ENCODE measurements at places on chromosomes 4 and X.

GRCh38 chr4:6688879-6689505 lies 4.7 kb upstream of the S100P start:
- peak; percentile 92 for DNase-seq
- peaks cover 10% of the 10 kb centered on the region for H3K36me3 ChIP-seq
- H3K4me1 ChIP-seq: peaks cover 65% of the 10 kb centered on the region
- no peaks in the 10 kb centered on the region for H3K27me3 ChIP-seq
- peak overlapping the region; percentile 92 for H3K27ac ChIP-seq

- H3K4me3 ChIP-seq: peak overlapping the region; percentile 28
- peaks cover 23% of the 10 kb centered on the region for H3K4me1 ChIP-seq
- no peak for DNase-seq
- peak overlapping the region; percentile 81 for H3K27ac ChIP-seq
- H3K27me3 ChIP-seq: no peaks in the 10 kb centered on the region
These were observed 8.2 kb downstream of the ZCCHC4 start for GRCh38 chr4:25320773-25321172.

GRCh38 chrX:22378296-22378695 lies 105.6 kb downstream of the CBLL2 start:
- no peak overlapping the region for H3K4me3 ChIP-seq
- H3K4me1 ChIP-seq: no peaks in the 10 kb centered on the region
- no peaks in the 10 kb centered on the region for H3K27me3 ChIP-seq
- DNase-seq: no peak

GRCh38 chr4:94515365-94515764 lies 63.6 kb downstream of the PDLIM5 start:
- no peaks in the 10 kb centered on the region for H3K4me1 ChIP-seq
- DNase-seq: no peak
- no peak overlapping the region for H3K4me3 ChIP-seq
- no peaks in the 10 kb centered on the region for H3K36me3 ChIP-seq
- H3K27me3 ChIP-seq: no peaks in the 10 kb centered on the region
- H3K27ac ChIP-seq: no peak overlapping the region

- no peaks in the 10 kb centered on the region for H3K36me3 ChIP-seq
- DNase-seq: no peak
- H3K27me3 ChIP-seq: peaks cover 31% of the 10 kb centered on the region
- H3K27ac ChIP-seq: no peak overlapping the region
These were observed 95.2 kb upstream of the KLF3 start for GRCh38 chr4:38568768-38569167.

- H3K27ac ChIP-seq: no peak overlapping the region
- no peaks in the 10 kb centered on the region for H3K27me3 ChIP-seq
- no peak for DNase-seq
- no peak overlapping the region for H3K4me3 ChIP-seq
- H3K36me3 ChIP-seq: no peaks in the 10 kb centered on the region
These were observed 52.1 kb downstream of the CFAP299 start for GRCh38 chr4:80387390-80388283.

- no peak for DNase-seq
- H3K4me3 ChIP-seq: no peak overlapping the region
- H3K36me3 ChIP-seq: no peaks in the 10 kb centered on the region
- H3K27ac ChIP-seq: no peak overlapping the region
- H3K27me3 ChIP-seq: peaks cover 22% of the 10 kb centered on the region
- peaks cover 4% of the 10 kb centered on the region for H3K4me1 ChIP-seq
These were observed 2.7 kb downstream of the PPARGC1A start for GRCh38 chr4:23887173-23887572.
